Naive thymus-derived CD4-positive, alpha-beta T cell (primary cell): ENCODE measurements at places on chromosomes 5 and 9.

DNA sequence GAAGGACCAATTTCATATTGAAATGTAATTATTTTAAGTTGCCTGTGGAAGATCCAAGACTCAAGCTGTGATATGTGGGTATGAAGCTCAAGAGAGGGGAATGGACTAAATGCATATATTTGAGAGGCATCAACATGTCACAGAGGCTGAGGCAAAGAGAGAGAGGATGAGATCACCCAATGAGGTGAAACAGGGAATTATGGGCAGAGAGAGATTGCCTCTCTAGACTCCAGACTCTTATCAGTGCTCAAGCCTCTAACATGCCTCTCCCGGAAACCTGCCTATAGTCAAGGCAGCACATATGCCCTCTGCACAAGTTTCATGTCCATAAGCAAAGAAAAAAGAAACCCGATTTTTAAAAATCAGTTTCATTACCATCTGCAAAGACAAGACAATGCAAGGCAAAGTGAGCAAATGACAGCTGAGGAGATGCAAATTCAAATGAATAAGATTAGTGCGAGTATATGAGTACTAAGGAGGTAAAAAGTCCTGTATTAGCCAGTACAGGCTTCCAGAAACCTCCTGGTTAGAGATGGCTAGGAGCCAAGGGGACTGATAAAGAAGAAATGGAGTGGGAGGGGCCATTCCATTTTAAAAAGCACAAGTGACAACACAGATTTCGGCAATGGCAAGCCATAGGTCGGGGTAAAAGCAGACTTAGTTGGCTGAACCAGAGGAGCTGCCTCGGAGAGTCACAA is 9.4 kb downstream of the APTX start:
- DNase-seq: no peak

DNA sequence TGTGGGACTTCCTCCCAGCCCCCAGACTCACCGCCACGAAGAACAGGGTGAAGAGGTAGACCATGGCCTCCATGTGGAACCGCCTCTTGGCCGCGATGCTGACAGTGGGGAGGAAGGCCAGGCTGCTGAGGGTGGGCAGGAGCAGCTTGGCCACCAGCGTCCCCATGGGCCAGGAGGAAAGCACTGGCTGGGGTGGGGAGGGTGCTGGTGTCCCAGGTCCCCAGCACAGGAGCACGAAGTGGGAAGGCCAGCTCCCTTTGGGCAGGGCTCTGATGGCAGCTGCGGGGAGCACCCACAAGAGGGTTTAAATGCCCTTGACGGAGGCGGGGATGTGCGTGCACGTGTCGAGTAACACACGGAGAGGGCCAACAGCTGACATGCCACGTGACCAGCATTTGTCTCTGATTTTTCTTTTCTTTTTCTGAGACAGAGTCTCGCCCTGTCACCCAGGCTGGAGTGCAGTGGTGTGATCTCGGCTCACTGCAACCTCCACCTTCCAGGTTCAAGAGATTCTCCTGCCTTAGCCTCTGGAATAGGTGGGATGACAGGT is at the start of gene MYMK:
MYMK (minus strand) TSS at position 281 of the 550 bp plus-strand sequence; CDS start at position 166, 115 bp downstream.
- DNase-seq: no peak

GRCh38 chr5:80182809-80183580 is 72.9 kb downstream of the SERINC5 start:
- no peak for DNase-seq

DNA sequence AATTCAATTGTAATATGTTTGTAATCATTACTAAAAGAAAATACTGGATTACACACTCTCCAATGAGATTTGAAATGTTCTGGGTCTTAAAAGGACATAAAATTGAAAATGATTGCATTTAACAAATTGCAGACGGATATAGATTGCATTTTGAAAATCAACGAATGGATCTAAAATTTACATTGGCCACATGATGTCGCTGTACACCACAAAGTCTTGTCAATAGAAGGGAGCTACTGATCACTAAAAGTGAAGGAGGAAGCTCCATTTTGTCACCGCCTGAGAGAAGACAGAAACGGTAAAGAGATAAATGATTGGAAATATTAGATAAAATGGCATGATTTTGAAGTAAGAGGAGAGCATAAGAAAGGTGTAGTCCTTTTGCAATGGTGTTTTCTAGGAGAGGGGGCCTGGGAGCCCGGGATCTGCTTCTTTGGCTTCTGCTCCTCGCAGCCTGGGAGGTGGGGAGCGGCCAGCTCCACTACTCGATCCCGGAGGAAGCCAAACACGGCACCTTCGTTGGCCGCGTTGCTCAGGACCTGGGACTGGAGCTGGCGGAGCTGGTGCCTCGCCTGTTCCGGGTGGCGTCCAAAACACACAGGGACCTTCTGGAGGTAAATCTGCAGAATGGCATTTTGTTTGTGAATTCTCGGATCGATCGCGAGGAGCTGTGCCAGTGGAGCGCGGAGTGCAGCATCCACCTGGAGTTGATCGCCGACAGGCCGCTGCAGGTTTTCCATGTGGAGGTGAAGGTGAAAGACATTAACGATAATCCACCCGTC is at the start of gene PCDHA1:
PCDHA1 (plus strand) TSS at position 236 of the 782 bp plus-strand sequence.
- DNase-seq: no peak

GRCh38 chr9:87529671-87530070 is 32.0 kb downstream of the DAPK1 start:
- DNase-seq: no peak

GRCh38 chr9:134624137-134624591 is 17.4 kb upstream of the COL5A1 start:
- DNase-seq: no peak

GRCh38 chr9:79660615-79661014 is 88.8 kb downstream of the TLE4 start:
- no peak for DNase-seq

DNA sequence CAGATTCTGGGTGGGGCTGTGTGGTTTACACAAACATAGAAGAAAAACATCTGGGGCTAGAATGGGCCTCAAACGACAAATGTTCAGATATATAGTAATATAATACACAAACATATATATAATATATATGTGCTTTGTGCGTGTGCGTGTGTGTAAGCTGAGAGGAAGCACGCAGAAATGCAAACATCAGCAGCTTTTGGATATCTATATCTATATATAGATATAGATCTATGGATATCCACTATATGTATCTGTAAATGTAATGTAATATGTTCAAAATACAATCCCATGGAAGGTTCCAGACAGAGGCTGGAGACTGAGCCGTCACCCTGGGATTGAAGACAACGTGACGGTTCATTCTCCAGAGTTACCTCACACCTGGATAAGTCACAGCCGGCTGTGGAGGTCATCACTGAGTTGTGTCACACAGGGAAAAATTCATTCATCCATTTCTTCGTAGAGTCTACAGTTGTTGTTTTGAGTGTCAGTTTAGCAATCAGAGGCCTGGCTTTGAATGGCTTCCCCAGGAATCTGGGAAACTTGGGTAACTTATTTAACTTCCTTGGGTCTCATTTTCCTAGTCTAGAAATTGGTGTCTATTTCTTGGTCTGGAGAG is 123.0 kb upstream of the CPEB4 start:
- no peak for DNase-seq

DNA sequence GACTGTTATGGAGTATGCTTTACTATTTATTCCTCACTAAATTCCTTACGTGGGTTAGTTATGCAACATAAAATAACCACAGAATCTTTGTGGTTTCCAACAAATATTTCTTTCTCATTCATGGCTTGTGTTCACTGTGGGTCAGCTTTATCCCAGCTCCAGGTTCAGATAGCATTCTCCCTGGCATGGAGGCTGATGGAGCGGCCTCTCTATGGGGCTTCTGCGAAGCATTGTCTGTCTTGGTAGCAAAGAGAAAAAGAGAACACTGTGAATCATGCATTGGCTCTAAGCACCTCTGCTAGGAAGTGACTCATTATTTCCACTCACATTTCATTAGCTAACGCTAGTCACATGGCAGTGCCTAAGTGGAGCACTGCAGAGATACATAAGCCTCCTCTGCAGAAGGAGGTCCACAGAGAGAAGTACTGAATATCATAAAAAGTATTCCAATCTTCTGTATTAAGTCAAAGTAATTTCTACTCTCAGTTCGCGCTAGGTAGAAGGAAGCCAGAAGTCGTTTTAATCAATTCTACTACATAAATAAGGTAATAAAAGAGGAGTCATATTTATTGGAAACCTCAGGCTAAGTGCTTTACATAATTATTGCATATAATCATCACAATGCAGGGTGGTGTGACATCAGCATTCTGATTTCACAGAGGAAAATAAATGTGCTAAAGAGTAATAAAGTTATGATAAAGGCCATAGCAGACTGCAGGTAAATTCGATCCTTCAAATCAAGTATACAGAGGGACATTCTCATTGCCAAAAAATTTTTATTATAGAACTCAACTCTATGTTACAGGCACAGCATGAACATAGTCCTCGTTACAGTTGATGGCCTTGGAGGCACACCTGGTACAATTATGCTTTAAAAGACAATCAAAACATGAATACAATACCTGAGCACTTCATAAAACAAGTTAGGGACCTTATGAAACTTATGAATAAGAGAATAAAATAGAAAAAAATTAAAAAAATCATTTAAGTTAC is 531.1 kb downstream of the CETN3 start:
- DNase-seq: no peak

- DNase-seq: no peak
These were observed 2.0 kb upstream of the TEX48 start for GRCh38 chr9:114684036-114684435.

- DNase-seq: no peak
These were observed 96.4 kb upstream of the EDIL3 start for GRCh38 chr5:84480873-84481637.

- DNase-seq: no peak
These were observed 266.1 kb downstream of the SEMA5A start for GRCh38 chr5:9279774-9280173.

- no peak for DNase-seq
These were observed 70.9 kb downstream of the MYO10 start for GRCh38 chr5:16865151-16865550.

DNA sequence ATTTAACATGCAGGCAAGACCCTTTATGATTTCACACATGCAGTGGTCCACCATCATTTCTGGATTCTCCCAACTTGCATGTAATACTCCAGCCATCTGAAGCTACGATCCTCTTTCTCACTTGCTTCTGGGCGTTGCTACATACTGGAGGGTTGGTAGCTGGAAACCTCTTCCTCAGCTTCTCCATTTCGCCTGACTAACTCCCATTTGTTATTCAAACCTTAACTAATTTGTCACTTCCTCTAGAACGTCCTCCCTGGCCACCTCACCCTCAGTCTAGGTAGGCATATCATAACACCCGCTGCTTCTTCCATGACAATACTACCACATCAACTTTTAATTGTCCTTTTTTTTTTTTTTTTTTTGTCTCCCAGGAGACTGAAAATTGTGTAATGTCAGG is 72.6 kb upstream of the EQTN start:
- no peak for DNase-seq
